ENCODE measurements at places on chromosomes 4 and X.

GRCh38 chr4:186918466-186918865 lies 194.8 kb upstream of the FAT1 start:
- DNase-seq, result no peak

GRCh38 chr4:141763374-141763773 lies 127.0 kb downstream of the IL15 start:
- no peak for DNase-seq

GRCh38 chr4:104491481-104492182 lies 3.1 kb downstream of the CXXC4 start:
- DNase-seq, result peak; percentile 29

DNA sequence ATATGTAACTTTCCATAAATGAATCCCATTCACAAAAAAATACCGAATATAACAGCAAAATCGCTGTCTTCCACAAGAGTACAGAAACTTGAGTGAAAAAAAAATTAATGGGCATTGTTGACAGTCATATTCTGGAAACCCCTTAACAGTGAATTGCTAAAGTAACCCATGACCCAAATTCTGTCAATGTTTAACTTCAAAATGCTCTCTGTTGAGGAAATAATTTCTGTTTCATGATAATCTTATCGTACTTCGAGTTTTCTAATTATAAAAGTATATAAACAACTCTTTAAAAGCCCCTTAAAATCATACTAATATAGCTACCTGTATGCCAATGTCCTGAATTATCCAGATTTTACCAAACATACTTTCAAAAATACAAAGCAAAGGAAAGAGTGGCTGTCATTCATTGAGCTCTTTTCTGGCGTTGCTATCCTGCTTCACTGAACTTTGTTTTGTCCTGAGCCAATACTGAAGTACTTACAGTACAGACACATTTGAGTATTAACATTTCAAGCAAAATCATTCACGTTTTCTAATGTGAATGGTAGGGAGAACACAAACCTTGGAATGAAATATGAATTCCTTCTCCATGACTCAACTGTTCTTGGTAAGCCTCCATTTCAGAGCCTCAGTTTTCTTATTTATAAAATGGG lies 2.4 kb downstream of the XAGE3 start:
- no peak for DNase-seq

- DNase-seq, result no peak
These were observed 87.4 kb upstream of the TENM3 start for GRCh38 chr4:182155806-182156205.

GRCh38 chr4:73603854-73604584 lies 16.2 kb downstream of the RASSF6 start:
- DNase-seq, result no peak

- peak; percentile 5 for DNase-seq
These were observed 835 bp downstream of the TMEM185A start for GRCh38 chrX:149630681-149631233.

DNA sequence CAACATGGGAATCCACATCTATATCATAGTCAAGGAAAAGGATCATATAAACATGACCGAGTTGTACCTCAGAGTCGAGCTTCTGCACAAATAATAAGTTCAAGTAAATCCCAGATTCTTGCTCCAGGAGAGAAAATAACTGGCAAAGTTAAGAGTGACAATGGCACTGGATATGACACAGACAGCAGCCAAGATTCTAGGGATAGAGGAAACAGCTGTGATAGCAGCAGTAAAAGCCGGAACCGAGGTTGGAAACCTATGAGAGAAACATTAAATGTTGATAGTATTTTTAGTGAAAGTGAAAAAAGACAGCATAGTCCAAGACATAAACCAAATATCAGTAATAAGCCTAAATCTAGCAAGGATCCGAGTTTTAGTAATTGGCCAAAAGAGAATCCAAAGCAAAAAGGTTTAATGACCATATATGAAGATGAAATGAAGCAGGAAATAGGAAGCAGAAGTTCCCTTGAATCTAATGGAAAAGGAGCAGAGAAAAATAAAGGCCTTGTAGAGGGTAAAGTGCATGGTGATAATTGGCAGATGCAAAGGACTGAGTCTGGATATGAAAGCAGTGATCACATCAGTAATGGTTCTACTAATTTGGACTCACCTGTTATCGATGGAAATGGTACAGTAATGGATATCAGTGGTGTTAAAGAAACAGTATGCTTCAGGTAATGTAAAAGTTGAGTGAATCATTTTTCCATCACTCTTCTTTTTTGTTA lies 50.4 kb downstream of the FABP2 start:
- no peak for DNase-seq

- DNase-seq, result no peak
These were observed 191.6 kb downstream of the ANAPC10 start for GRCh38 chr4:144906181-144906925.

DNA sequence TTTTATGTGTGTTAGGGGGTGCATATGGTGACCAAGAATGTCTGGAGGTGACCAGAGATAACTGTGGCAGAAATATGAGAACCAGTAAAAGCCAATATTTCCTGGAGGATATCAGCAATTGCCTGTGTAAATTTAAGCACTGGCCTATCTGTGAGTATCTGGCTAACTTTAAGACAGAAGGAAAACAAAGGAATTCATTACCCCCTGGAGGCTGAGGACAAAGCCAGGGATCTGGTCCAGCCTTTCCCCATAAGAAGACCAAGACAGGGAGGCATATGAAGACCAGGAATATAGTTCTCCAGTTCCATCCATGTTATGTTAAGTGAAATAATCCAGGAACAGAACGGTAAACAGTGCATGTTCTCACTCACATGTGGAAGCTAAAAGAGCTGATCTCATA lies 49.2 kb downstream of the MFAP3L start:
- DNase-seq, result no peak

- DNase-seq, result no peak
These were observed 60.4 kb downstream of the PAGE2 start for GRCh38 chrX:55149242-55149641.

- DNase-seq, result no peak
These were observed 1.2 kb upstream of the TAPT1 start for GRCh38 chr4:16227462-16227868.

DNA sequence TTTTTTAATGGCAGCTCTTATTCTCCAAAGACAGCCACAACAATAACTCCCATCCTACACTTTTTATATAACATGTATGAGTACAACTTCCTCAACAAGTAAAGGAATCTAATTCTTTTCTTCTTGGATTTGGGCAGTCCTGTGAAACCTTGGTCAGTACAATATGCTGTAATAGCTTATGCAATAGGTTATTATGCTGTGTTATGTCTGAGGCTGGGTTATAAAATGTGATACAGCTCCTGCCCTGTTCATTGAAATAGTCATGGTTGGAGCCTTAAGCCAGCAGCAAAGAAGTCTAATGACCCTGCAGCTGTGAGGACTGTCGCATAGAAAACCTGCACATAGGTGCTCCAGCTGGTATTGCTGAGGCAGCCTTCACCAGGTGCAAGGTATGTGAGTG lies 215.8 kb upstream of the RASGEF1B start:
- no peak for DNase-seq

- no peak for DNase-seq
These were observed 39.1 kb upstream of the ANXA3 start for GRCh38 chr4:78512357-78512920.

- DNase-seq, result no peak
These were observed at the start of gene CHST7 for GRCh38 chrX:46573331-46573891. Gene CHST7 (plus strand): TSS chrX:46573765. CDS start chrX:46573932, 167 bp downstream.

- no peak for DNase-seq
These were observed 5.0 kb downstream of the SLC6A8 start for GRCh38 chrX:153692611-153693156.

DNA sequence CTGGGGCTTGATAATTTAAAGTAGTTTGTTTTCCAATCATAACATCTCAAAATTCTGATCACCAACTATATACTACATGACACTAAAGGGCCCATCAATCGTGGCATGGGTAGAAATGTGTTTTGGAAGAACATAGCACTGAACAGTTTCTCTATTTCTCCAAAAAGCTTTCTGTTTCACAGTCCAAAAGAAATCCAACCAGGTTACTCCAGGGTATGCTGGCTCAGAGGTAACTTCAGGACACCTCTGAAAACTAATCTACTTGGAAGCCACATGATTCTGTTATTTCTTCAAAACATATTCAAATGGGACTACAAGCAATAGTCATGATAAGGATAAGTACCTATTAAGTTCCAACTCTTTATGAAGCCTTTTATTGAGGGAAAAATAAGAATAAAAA lies 8.3 kb downstream of the PHKA1 start:
- no peak for DNase-seq

DNA sequence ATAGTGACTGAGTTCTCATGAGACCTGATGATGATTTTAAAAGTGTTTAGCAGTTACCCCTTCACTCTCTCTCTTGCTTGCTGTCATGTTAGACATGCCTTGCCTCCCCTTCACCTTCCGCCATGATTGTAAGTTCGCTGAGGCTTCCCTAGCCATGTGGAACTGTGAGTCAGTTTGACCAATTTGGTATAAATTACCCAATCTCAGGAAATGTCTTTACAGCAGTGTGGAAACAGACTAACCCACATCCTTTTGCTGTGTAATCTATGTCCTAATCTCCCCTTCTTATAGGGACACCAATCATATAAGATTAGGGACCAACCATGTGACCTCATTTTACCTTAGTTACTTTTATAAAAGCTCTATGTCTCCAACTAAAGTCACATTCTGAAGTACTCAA lies 677.8 kb downstream of the ADGRL3 start:
- DNase-seq, result no peak

DNA sequence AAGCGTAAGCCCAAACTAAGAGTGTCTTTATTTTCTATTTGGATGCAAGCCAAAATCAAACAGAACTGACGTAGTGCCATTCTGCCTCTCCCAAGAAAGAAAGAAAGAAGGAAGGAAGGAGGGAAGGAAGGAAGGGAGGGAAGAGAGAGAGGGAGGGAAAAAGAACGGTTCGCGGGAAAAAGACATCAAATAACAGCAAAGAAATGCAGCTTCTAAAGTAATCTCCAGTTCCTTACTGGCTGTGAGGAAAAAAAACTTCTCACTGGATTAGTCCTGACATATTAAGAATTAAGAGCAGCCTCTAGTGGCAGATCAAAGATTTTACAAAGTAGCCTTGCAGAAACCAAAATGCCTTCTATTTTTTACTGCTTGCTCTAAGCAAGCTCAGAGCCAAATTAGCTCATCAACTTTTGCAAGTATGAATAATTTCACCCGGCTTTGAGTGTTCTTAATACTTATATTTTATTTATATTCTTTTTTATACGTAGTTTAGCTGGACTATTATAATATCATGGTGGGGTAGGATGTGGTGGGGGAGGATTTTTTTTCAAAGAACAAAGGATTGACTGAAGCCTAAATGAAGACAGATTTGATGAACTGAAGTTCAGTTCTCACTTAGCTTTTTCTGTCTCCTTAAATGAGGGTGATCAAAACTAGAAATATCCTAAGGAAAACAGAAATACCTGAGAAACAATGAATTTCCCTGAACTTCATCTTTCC lies 36.6 kb downstream of the PITX2 start:
- DNase-seq, result peak; percentile 63

DNA sequence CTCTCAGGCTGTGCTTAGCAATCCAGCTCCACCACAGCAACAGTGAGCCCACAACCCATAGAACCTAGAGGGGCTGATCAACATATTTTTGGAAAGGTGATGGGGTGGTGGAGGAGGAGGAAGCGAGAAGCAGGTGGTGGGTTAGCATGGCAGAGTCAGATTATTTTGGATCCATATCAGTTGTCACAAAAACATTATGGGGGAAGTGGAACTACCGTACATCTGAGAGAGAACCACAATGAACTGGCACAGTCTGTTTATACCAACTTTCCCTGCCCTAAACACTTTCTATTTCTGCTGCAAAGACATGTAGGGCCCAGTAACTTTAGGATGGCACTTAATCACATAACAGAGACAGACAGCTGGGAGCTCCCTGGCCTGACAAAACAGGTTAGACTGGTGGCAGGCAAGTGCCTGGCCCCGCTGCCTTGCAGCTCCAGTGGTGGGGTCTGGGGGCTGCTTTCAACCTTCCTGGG lies 4.3 kb downstream of the SLC9A7 start:
- no peak for DNase-seq
